ENCODE measurements at places on chromosomes 1 and 21.

GRCh38 chr1:169933984-169934725 is 40.5 kb upstream of the SCYL3 start:
- DNase-seq = no peak

DNA sequence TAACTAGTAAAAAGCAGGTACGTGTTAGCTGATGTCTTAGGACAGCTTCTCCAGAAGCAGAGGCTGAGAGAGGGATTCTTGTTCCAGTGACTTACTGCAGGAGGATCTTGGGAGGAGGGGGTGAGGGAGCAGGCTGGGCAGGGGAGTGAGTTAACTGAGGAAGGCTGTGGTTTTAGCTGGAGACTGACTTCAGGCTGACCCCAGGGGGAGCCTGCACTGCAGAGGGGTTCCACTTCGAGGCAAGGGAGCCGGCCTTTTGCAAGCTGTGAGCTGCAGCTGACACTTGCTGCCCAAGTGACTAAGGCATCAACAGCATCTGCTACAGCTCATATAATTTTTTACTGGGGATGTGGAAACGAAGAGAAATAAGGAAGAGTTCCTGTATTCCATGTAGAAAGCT is 50.4 kb upstream of the SOD1 start:
- DNase-seq = no peak

DNA sequence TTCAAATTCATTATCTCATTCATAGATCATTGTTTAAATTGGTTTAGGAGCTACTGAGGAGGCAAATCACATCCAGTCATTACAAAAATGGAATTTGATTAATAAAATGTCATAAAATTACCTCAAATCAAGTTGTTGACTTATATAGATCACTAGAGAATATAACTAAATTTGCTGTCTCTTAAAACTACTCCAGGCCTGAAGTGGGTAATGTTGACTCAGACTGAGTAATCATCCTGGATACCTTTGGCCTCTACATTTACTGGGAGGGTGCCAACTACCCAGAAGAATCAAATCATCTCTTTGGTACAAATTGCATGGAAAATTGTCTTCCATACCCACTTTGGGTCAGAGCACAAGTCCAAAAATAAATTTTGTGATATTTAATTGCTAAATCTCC is 191.2 kb upstream of the GREM2 start:
- DNase-seq = no peak

DNA sequence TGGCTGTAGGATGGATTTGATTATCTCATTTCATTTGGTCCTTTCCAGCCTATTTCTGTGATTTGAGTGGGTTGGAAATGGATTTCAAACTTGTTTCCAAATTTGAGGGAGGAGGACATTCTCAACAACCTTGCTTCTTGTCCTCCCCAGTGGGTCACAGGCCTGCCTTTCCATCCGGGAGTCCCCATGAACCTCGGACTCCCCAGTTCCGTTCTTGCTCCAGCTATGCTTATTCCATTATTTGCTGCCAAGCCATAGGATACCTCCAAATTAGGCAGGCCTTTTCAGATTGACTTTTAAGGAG is 97.8 kb downstream of the DUSP10 start:
- no peak for DNase-seq

DNA sequence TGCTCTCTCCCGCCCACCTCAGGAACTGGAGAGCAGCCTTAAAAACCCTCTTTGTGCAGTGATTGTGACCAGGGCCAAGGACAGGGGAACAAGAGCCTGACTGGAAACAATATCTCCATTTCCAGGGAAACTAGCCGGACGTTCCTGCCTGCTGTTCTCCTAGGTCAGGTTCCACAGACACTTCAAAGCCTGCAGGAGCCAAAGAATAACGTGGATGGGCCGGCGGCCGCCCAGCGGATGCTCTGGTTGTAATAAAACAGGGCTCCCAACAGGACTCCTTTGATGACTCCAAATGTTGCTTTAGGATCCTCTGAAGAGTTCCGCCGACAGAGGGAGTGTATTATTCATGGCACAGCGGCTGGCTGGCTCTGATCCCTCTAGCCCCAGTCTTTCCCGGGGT is 162.2 kb downstream of the PLXNA2 start:
- DNase-seq = no peak

- DNase-seq = no peak
These were observed 116.6 kb upstream of the PROX1 start for GRCh38 chr1:213871179-213871578.

DNA sequence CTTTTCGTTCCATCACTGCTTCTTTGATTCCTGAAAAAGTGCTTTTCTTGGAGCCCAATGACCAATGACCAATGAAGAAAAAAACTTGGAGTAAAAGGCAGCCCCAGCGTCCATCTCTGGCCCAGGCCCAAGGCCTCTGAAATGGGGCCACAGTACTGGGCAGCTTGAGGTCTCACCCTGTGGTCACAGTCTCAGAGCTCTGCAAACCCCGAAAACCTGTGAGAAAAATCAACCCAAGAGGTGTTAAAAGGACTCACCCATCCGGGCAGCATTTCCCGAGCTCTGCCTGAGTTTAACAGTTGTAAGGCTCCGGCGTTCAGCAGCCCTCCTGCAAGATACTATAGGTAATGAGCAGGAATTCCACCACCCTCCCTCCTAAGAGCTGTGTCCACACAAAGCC is 2.1 kb upstream of the EFHD2 start:
- DNase-seq = no peak

GRCh38 chr1:164685266-164686035 is 126.5 kb downstream of the PBX1 start:
- no peak for DNase-seq

GRCh38 chr21:38567335-38567969 is 69.2 kb upstream of the ERG start:
- DNase-seq = no peak

GRCh38 chr1:16981269-16981849 is 939 bp upstream of the MFAP2 start:
- no peak for DNase-seq

DNA sequence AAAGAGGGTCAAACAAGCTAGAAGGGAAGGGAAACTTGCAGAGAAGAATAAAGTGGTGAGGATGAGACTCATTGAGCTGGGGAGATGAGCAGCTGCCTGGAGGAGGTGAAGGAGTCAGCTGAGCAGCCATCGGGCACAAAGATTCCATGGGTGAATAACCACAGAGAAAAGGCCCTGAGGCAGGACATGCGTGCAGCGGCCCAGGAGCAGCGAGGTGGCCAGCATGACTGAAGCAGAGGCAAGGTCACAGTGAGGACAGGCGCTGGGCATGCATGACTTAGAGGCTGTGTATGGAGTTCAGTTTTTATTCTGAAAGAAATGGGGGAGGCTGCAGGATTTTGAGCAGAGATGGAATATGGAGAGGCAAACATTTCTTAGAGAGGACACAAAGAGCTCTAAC is 24.9 kb downstream of the OLFML2B start:
- DNase-seq = no peak

GRCh38 chr1:119917304-119918055 is 21.2 kb upstream of the ADAM30 start:
- no peak for DNase-seq

DNA sequence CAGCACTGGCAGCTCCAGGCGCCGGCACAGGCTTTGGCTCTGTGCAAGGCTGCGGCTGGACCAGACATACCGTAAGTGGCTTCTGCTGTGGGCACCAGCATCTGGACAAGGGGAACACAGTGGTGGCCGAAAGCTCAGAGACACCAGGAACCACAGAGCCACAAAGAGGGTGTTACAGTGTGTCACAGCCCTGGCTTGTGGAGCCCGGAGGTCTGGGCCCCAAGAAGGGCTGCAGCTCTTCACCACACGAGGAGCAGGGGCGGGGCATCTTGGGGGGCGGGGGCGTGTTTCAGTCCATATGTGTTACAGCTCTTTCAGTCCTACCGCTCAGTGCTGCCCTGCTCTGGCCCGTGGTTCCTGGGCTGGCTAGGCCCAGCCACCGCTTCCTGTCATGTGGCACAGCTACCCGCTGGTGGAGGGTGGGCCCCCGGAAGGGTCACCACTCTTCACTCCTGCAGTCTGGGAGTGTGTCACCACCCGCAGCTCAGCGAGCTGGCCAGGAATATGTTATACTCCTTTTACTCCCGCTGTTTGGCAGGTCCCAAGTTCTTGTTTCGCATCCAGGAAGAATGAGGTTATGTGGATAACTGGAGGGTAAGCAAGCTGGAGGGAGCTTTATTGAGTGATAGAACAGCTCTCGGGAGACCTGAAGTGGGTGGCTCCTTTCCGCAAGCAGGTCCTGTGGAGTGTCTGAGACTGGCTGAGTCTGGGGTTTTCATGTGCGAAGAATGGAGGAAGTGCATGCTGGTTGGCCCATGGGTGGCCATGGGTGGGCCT is 3.3 kb upstream of the LSM10 start:
- DNase-seq = peak; percentile 86
